ENCODE measurements at places on chromosomes 12 and 14.

DNA sequence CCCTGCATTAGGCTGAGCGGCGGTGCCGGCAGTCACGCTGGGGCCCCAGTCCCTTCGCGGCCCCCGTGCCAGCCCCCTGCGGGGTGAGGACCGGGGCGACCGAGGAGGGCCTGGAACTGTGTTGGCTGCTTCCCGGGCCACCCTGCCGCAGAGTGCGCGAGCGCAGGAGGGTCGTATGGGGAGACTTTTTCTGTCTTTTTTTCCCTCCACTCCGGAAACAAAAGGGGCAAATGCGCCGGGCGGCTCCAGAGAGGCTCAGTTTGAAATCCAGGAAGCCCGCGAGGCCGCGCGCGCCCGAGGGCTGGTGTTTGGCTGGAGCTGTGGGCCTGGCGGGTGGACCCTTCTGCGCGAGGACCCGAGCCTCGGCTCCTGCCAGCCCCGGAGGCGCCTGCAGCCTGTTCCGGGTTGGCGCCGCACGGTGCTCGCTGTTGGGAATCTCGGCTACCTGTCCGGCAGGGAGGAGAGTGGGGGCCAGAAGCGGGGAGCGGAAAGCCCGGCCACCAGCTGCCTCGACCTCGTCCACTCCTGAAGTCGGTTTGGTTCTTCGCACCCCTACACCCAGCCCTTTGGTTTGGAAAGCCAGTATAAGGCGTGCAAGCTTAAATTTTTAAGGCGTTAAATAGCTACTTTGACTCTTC, 638 bp downstream of the PLEKHG3 start:
- DNase-seq, result no peak

GRCh38 chr12:111339321-111339938, 29.5 kb downstream of the PHETA1 start:
- DNase-seq, result no peak

DNA sequence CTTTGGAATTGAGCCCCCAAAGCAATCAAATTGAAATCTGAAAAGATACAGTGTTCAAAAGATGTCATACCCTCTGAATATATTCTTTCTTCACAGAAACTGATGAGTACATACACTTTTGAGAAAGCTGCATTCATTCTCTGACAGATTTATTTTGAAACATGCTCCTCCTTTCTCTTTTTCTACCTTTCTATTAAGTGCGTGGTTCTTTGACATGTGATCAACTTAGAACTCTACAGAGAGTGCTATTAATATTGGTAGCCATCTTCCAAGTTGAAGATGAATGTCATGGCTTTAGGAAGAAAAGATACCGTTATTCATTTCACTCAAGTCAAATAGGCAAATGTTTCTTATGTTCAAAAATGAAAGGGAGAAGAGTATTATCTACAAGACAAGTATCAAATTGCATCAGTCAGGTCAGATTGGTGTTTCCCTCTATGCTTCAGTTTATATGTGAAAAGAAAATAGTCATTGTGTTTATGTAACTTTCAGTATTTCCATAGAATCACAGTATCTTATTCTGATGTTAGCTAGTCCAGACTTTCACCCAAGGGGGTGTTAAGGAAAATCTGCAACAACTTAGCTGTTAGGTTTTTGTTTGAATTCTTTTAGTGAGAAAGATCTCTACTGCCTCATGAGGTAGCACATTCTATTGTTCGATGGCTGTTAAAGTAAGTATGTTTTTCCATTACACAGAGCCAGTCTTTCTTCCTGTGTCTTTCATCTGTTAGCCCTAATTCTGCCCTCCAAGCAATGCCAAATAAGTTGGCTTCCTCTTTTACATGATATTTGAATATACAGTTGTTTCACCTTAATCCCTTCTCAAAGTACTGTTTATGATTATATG, 55.4 kb upstream of the GARIN2 start:
- no peak for DNase-seq

- peak; percentile 87 for DNase-seq
Observed at GRCh38 chr12:51814311-51815088, 34.0 kb downstream of the FIGNL2 start.

DNA sequence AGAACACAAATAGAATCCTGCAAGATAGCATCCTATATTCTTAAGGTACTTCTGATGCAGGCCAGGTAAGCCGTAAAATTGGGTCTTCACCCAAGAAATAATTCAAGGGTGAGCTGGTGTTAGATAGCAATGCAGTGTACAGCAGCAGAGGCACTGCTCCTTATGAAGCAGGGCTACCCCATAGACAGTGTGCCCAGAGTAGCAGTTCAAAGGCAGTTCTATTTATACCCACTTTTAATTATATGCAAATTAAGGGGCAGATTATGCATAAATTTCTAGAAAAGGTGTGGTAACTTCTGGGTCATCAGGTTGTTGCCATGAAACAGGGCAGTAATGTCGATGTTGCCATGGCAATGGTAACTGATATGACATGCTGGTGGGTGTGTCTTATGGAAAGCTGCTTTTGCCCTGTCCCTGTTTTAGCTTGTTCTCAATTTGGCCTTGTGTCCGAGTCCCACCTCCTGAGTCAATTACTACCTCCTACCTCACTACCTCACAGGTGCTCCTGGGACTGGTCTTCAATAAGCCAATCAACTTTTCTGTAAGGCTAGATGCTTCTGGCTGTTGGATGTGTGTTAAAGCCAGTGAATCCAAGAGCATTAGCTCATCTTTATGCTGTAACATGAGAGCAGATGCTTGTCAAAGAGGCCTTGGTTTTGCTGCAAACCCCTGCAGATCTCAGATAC, 61.0 kb downstream of the PPM1A start:
- DNase-seq, result no peak

Data from activated effector memory CD4-positive, alpha-beta T cell treated with anti-CD3 and anti-CD28 coated beads, Interleukin-2, amount 50 U/mL, for 16 hours (primary cell).